Caco-2 (cell line): ENCODE measurements at places on chromosomes 5 and 9. TPM values are rescaled to one million over a fixed set of nuclear protein-coding genes. Genes with fewer than 3 reads are reported as not detected.

DNA sequence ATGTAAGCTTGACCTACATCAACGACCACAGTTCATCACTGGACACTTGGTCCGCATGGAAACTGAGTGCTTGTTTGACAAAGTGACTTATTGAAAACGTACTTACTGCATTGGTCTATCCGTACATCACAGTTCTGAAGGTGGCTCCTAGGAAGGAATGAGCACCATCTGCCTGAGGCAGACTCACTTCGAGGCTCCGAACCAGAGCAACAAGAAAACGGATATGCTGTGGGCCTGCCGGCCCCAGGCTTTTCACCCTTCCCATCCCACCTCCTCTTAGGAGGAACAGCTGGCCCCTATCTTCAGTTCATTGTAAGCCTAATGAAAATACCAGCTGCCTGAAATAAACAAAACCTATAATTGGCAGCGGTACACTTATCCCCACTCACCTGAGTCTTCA lies 67.2 kb upstream of the TSLP start:
- DNase-seq = no peak

GRCh38 chr5:151596828-151597539 lies 5.9 kb upstream of the FAT2 start:
- peak; percentile 71 for DNase-seq

- DNase-seq = no peak
Observed at GRCh38 chr5:88679638-88680037, 203.3 kb downstream of the MEF2C start.

DNA sequence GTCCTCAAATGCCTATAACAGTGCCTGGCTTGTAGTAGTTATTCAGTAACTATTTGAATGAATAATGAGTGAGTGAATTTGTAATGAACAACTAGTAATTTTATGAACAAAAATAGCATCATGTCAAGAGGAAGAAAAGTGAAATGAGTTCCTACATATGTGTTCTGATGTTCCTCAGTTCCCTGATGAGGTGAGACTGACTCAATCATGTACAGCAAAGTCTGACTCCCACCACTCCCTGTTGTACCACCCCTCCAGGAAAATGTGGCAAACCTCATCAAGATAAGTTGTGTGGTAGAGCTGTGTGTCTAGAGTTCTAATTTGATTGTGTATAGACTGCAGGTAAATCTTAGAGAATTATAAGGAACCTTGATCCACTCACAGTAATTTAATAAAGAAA lies 201.6 kb downstream of the GOLPH3 start:
- DNase-seq = no peak

GRCh38 chr5:162593881-162594280 lies 526.3 kb downstream of the GABRG2 start:
- DNase-seq = peak; percentile 6

- no peak for DNase-seq
Observed at GRCh38 chr9:92525306-92525705, 10.5 kb downstream of the ECM2 start.

- no peak for DNase-seq
Observed at GRCh38 chr9:71663216-71663615, 105.1 kb downstream of the CEMIP2 start.

DNA sequence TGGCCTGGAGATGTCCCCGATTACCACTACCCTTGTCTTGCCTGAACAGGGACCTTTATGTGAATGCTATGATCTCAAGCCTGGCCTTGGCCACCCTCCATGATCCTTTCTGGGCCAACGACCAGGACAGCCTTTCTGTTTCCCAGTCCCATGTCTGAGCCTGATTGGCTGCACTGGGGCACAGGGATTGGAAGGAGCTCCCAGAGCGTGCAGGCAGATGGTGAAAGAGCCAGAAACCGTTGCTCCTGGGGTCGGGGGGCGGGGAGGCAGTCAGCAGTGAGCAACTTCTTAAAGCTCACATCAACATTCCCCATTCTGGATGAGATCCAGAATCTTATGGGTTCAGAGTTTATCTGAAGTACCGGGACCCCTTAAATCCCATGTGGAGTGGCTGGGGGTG lies 84.4 kb downstream of the INSYN2B start:
- no peak for DNase-seq

GRCh38 chr5:138230261-138230660 lies 17.1 kb upstream of the CDC23 start:
- no peak for DNase-seq

GRCh38 chr5:32206053-32206452 lies 31.9 kb upstream of the GOLPH3 start:
- no peak for DNase-seq

- DNase-seq = no peak
Observed at GRCh38 chr9:136186386-136186785, 18.5 kb downstream of the LHX3 start.

DNA sequence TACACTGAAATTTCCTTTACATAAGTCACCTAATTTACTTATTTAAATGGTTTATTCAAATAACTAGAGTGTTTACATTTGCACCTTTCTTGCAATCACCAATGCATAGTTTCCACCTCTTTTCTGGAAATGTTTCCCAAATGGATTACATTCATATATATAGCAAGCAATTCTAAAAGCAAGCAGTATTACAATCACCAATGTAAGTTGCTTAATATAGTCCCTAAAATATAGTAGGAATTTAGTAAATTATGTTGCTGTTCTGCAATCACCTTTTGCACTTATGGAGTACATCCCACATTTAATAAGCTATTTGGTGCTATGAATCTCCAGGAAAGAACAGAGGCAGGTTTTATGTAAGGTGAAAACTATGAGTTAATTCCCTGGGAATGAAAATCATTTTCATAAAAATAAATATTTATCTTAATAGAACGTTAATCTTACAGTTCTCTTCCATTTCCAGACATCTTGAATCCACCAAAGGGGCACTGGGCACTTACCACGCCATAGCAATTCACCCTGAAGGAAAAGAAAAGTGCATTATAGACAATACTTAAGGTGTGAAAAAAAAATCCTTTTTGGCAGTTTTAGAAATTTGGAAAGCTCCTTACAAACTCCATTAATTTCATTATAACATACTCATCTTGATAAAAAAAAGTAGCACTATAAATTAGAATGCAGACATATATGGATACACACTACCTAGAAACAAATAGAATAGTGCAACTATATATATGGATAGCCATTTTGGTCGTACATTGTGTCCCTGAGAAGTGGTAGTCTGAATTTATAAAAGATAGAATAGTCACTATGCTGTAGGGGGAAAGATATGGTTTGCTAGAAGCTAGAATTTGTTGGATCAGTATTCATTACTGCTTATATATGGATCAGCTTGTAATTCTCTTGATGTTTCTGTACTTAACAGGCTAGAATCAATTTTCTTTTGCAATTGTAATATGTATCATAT lies 47.1 kb downstream of the ALDH1A1 start:
- no peak for DNase-seq

GRCh38 chr5:11146171-11146570 lies 385.1 kb upstream of the DAP start:
- DNase-seq = no peak

DNA sequence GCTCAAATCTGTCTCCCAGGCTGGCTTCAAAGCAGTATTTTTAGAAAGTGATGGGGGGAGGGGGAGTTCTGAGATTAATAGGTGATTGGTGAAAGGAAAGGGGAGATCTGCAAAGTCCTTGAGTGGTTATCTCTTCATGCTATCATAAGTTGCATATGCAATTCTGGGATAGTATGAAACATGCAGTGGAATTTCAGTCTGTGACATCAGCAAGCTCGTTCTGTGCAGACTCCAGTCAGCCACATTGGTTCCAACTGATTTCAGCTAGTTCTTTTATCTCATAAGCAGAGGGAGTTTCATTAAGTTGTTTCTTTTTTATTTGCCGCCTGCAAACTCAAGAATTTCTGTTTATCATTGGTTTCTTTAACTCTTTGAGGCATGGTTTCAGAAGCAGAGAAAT lies 180.5 kb upstream of the SH3GL2 start:
- no peak for DNase-seq

DNA sequence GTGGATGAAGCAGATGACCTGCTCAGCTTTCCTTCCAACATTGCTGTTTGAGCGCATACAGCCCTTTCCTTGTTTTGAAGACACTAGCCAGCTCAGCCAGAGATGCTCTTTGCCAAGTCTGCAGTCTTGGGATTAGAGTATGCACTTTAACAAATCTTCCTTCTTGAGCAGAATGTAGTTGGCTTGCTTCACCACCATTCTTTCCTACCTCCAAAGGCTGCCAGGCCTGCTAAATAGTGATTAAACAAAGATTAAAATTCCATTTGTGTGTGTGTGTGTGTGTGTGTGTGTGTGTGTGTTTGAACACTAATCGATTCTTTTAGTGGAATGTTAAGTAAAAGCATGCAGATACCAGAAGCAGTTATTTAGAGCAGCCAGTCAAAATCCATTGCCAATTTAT lies 97.6 kb downstream of the GALNT10 start:
- no peak for DNase-seq

GRCh38 chr5:121462441-121462840 lies 389.2 kb upstream of the FTMT start:
- no peak for DNase-seq

- DNase-seq = no peak
Observed at GRCh38 chr5:38202741-38203140, 55.6 kb upstream of the EGFLAM start.

DNA sequence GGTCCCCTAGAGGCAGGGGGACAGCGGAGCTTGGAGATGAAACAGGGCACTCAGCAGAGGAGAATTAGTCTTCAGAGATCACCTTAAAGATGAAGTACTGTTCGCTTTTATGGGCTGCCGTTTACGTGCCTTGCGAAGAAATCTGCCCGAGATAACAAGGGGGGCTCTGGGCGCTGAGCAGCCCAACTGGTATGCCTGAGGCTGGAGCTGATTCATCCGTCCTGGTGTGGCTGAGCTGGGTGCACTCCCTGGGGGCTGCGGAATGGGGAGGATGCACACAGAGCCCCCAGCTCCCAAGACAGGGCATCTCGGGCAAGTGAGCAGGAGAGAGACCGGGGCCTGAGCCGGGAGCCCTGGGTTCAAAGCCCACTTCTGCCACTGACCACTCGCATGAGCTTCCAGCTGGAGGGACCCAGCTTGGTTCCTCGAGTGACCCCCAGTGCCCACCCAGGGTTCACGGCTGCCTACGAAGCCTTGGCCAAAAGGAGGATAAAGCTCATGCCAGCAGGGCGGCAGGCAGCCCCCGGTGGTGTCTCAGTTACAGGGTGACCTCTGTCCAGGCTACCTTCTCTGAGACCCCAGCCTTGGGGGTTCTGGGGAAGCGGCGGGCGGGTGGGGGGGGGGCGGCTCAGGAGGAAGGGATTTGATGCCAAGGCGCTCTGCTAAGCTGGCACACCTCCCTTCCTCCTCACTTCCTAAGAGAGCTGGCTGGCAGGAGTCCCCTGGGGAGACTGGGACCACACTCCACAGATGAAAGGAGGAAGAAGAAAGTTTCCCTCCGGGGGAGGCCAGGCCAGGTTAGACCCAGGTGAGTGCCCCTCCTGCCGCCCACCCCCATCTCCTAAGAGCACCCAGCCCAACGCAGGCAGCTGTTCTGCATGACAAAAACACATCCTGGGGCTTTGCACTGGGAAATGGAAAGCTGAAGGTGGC lies 5.7 kb downstream of the FIBCD1 start:
- DNase-seq = no peak

GRCh38 chr5:21071986-21072385 lies 1084.0 kb upstream of the CDH18 start:
- DNase-seq = no peak

GRCh38 chr5:172487671-172488070 lies 33.3 kb upstream of the SH3PXD2B start:
- no peak for DNase-seq

DNA sequence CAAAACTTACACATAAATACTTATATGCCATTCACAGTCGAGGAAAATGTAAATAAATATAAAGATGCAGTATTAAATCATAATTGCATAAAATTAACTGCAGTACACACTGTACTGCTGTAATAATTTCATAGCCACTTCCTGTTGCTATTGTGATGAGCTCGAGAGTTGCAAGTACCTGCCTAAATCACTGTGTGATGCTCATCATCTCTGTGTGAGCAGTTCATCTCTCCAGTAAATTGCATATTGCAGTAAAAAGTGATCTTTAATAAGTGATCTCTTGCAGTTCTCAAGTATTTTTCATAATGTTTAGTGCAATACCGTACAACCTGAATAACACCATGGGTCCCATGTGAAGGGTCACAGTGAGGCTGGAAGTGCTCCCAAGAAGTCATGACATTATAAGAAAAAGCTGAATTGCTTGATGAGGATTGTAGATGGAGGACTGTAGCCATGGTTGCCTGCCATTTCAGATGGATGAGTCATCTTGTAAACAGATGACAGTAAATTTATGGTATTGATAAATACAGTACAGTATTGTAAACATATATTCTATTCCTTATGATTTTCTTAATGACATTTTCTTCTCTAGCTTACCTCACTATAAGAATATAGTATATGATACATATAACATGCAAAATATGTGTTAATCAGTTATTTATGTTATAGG lies 34.9 kb downstream of the SYK start:
- no peak for DNase-seq

GRCh38 chr9:35070823-35071813 lies 1.3 kb downstream of the VCP start:
- DNase-seq = no peak

- peak; percentile 9 for DNase-seq
Observed at GRCh38 chr9:106588626-106589025, 274.3 kb upstream of the ZNF462 start.

DNA sequence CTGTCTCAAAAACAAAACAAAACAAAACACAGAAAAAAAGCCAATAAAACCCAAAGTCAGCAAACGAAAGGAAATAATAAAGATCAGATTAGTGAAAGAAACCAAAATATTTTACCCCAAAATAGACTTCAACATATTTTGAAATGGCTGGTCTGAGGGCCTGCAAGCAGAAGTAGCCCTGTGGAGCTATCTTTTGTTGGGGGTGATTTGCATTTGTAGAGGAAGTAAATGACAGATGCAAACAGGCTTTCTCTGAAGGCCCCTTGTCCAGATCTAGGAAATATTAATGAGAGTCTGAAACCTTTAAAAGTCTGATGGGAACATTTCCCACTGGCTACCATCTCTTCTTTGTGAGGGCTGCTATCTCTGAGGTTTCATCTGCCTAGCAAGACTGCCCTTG lies 74.0 kb downstream of the GCNT4 start:
- DNase-seq = no peak

The ADAMTSL1 gene
- not detected in 2 replicates for total RNA-seq

The ERBIN gene
- total RNA-seq = 47.2 and 48.4 TPM in 2 replicates

The TAF11L5 gene
- total RNA-seq = not detected in 2 replicates

The PLEKHG4B gene
- 15.0 TPM in 2 replicates for total RNA-seq

The ADAMTS16 gene
- 0.11 TPM in 1 of 2 replicates, not detected in the other for total RNA-seq

The HAVCR1 gene
- 135 and 144 TPM in 2 replicates for total RNA-seq

The ZNF300 gene
- 1.8 and 2.2 TPM in 2 replicates for total RNA-seq

The PIP5KL1 gene
- total RNA-seq = 2.3 and 3.8 TPM in 2 replicates

The C8G gene
- 0.77 and 1.3 TPM in 2 replicates for total RNA-seq

The PCDHGA11 gene
- total RNA-seq = 1.2 and 1.9 TPM in 2 replicates

The SLC25A2 gene
- 0.64 and 0.67 TPM in 2 replicates for total RNA-seq

The RORB gene
- not detected in 2 replicates for total RNA-seq

The PSMD5 gene
- total RNA-seq = 53.7 and 68.1 TPM in 2 replicates

The TMEM161B gene
- 22.1 and 27.0 TPM in 2 replicates for total RNA-seq

The RBM22 gene
- 55.3 TPM in 2 replicates for total RNA-seq

The SLC34A1 gene
- not detected in 2 replicates for total RNA-seq

The RASGEF1C gene
- total RNA-seq = not detected in 2 replicates

The SLC6A7 gene
- total RNA-seq = not detected in 2 replicates

The CKMT2 gene
- not detected in 2 replicates for total RNA-seq

The SLC6A18 gene
- total RNA-seq = not detected in 2 replicates

The ENTREP1 gene
- not detected in 2 replicates for total RNA-seq

The KCNIP1 gene
- not detected in 2 replicates for total RNA-seq

The OBP2B gene
- total RNA-seq = not detected in 2 replicates

The SLC45A2 gene
- total RNA-seq = 0.91 and 1.1 TPM in 2 replicates
